ENCODE measurements at places on chromosomes 16 and 17.

- no peak for DNase-seq
Observed at GRCh38 chr16:65111306-65111705, 10.6 kb downstream of the CDH11 start.

- DNase-seq = no peak
Observed at GRCh38 chr16:31329671-31330552, 25.1 kb upstream of the ITGAX start.

- peak; percentile 60 for DNase-seq
Observed at GRCh38 chr17:27475070-27475673, 18.9 kb downstream of the KSR1 start.

GRCh38 chr16:54059319-54059718, 227.3 kb downstream of the IRX3 start:
- no peak for DNase-seq

DNA sequence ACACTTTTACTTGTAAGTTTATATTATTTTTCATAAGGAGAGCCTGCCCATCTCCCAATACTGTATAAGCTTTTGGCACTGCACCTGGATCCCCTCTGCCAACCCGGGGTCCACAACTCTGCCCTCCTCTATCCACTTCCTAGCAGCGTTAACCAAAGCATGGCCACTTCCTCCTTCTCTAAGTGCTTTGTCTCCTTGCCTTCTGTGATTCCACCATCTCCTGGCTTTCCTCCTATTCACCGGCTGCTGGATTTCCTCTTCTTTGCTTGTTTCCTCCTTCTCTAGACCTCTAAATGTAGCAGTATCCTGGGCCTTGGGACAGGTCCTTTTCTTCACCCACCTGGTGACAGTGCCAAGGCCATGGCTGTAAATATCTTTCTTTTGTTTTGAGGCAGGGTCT, 20.0 kb upstream of the WFIKKN2 start:
- no peak for DNase-seq

DNA sequence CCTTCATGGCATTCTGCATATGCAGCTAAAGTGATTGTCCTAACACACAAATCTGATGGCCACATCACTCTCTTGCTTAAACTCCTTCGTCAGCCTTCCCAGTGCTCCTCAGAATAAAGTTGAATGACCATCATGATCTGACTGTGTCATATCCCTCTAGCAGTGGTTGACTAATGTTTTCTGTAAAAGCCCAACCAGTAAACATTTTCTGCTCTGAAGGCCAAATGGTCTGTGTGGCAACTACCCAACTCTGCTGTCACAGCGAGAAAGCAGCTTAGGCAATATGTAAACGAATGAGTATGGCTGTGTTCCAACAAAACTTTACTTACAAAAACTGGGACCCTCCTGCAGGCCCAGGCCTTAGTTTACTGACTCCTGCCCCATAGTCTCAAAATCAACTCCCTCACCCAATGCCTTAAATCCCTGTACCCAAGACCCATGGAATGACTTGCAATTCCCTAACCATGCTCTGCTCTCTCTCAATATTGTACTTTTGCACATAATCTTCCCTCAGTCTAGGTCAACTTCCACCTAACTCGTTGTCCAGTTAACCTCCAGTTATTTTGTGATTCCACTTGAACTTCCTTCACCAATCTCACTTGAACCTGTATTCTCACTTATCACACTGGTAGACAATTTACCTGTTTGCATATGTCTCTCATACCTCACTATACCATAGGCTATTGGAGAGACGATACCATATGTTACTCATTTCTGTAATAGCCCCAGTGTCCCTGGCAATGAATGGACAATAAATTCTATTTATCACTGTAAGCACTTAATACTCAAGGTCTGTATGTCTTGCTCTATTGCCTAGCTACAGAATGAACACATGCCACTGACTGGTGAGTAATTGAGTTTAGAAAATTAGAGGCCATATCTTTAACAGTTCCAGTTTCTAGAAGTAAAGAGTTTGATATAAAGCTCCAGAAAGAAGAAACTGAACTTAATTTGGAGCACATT, 29.1 kb downstream of the TMEM100 start:
- no peak for DNase-seq

DNA sequence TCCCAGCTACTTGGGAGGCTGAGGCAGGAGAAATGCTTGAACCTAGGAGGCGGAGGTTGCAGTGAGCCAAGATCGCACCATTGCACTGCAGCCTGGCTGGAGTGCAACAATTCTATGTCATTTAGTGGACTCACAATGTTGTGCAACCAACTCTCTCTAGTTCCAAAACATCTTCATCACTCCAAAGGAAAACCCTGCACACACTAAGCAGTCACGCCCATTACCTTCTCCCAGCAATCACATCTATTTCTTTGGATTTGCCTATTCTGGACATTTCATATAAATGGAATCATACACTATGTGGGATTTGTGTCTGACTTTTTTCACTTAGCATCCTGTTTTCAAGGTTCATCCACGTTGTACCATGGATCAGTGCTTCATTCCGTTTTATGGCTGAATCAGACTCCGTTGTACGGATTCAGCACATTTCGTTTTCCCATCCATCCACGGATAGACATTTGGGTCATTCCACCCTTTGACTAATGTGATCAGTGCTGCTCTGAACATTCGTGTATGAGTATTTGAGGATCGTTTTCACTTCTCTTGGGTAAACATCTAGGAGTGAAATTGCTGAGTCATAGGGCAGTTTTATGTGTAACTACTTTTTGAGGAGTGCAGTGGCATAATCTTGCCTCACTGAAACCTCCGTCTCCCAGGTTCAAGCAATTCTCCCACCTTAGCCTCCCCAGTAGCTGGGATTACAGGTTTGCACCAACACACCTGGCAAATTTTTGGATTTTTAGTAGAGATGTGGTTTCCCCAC, 45.4 kb upstream of the EMP2 start:
- no peak for DNase-seq

DNA sequence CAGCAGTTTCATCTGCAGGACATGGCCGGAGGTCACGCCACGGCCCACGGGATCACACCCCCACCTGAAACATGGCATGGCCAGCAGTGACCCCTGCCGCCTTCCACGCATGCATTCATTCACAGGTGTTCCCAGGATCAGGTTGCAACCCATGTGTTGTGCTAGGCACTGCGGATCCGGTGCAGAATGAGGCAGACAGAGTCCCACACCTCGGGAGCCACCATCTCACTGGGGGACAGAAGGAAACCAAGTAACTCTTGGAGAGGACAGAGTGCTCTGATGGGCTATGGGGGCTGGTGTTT, 4.3 kb upstream of the MSRB1 start:
- DNase-seq = no peak

GRCh38 chr16:67361038-67361437, 32.3 kb downstream of the TPPP3 start:
- no peak for DNase-seq

- DNase-seq = no peak
Observed at GRCh38 chr16:50208460-50208931, 55.4 kb downstream of the TENT4B start.

DNA sequence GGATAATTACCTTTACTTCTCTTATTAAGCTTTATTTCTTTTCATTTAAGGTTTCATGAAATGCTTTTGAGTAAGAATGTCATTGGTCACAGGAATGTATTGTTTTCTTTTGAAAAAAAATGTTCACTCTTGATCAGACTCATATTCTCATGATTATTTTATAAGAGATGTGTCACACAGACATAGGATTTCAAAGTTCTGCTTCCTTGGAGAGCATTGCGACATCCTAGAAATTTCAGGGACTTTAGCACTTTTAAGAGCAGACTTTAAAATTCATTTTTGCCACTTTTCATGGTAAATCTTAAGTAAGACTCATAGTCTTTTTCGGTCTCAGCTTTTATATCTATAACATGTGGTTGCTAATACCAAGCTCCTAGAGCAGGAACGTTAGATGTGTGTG, 314.7 kb downstream of the CDH8 start:
- no peak for DNase-seq

GRCh38 chr17:28949185-28950016, 1.9 kb downstream of the PHF12 start:
- DNase-seq = peak; percentile 60

GRCh38 chr17:59815965-59816364, 76.8 kb downstream of the TUBD1 start:
- no peak for DNase-seq

- DNase-seq = no peak
Observed at GRCh38 chr17:71793518-71793917, 327.3 kb upstream of the SOX9 start.

DNA sequence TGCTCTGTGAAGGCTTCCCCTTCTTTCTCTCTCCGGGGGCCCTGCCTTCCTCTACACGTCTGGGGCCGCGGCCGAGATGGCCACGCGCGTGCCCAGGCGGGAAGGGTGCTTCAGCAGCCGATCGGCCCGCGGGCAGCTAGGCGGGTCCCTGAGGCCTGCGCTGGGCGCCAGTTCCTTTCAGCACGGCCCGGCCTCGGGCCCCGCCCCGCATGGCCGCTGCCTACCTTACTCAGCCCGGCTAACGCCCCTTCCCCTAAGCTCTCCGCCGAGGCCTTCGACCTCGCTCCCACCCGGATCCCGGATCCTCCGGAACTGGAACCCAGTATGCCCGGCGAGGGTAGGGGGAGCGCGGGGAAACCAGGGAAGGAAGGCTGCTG, 335 bp downstream of the TMEM11 start:
- DNase-seq = no peak

- DNase-seq = no peak
Observed at GRCh38 chr17:56230660-56231059, 77.4 kb downstream of the ANKFN1 start.

- DNase-seq = no peak
Observed at GRCh38 chr16:50268352-50268751, 2.0 kb downstream of the ADCY7 start.

DNA sequence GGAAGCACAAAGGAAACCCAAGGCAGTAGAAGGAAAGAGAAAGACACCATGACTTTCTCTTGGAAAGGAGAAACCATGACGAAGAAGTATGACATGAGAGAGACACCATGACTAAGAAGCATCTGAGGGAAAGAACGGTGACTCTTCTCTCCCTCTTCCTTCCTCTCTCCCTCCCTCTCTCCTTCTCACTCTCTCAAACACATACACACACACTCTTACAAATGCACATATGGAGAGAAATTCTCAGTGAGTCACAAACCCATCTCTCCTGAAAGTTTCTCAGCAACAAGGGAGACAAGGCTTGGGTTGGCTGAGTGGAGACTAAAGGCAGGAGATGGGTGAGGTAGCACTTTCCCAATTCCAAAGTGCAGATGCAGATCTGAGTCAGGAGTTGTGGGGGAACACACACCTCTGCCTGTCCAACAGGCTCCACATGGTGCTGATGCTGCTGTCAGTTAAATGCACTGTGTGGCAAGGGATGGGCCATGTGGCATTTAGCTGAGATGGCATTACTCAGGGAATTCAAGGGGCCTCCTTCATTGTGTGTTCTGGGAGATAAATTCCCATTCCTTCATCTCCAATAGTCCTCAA, 336.7 kb upstream of the C16orf82 start:
- no peak for DNase-seq

DNA sequence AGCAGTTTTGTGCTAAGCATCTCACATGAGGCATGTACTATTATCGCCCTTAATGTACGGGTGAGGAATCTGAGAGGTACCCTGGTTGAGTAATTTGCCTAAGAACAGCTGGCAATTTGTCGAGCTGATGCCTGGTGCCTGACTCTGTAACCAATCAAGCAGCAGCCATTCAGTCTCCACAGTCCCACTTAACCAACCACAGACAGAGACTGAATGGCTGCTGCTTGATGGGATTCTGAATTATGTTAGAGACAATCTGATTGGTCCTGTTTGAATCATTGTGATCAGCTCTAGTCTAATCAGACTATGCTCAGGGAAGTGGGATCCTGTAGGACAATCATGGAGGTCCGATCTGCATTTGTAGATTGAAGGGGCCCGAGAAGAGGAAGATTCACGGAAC, 447.0 kb downstream of the SHISA9 start:
- DNase-seq = no peak

- no peak for DNase-seq
Observed at GRCh38 chr16:72224260-72224768, 52.4 kb upstream of the PMFBP1 start.

DNA sequence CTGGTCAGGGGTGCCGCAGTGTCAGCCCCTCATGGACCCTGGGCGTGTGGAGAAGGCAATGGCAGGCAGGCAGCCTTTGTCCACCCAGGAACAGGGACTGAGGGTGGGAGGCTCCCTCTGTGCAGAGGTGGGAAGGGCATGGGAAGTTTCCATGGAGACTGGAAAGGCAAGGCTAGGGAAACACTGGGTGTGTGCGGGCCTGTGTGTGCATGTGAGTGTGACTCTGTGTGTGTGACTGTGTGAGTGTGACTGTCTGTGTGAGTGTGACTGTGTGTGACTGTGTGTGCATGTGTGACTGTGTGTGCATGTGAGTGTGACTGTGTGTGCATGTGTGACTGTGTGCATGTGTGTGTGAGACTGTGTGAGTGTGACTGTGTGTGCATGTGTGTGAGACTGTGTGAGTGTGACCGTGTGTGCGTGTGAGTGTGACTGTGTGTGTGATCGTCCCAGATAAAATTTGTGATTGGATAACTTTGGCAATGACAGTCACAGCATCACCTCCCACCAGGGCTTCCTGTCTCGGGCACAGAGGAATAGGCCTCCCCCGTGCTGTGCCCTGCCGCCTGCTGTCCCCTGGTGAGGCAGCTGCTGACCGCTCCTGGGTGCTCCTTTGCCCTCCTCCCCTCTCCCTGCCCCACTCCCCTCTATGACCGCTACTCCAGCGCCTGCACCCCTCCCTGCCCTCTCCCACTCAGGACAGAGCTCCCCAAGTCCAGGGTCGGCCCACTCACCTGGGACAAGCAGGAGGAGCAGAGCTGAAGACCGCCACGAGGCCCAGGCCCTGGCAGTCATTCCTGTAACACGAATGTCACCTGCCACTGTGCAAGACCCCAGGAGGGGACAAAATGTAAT, 698 bp downstream of the CD300C start:
- DNase-seq = no peak

GRCh38 chr17:45873728-45874127, 20.6 kb upstream of the MAPT start:
- DNase-seq = no peak

DNA sequence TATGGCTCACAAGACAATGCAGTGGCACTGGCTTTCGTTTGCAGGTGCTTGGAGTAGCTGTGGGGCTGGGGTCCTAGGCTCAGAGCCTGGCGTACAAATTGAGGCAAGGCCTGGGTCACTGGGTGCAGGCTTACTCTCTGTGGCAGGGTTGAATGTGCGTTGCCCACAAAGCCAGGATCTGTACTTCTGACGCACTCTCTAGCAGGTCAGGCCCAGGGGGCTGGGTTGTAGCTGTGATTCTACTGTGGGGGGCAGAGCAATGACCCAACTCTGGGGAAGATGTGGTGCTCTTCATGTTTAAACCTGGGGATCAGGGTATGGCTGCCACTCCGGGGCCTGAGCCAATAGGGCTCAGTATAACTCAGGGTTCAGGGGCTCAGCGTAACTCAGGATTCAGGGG, 6.4 kb upstream of the PRSS21 start:
- DNase-seq = no peak

- no peak for DNase-seq
Observed at GRCh38 chr16:74216319-74216718, 80.3 kb upstream of the PSMD7 start.

- DNase-seq = peak; percentile 41
Observed at GRCh38 chr16:1645914-1646525, 32.1 kb upstream of the JPT2 start.

Data from activated naive CD4-positive, alpha-beta T cell treated with anti-CD3 and anti-CD28 coated beads, Interleukin-2, amount 50 U/mL, for 16 hours (primary cell).